ENCODE measurements at places on chromosomes 11 and 22. TPM values are rescaled to one million over a fixed set of nuclear protein-coding genes. Genes with fewer than 3 reads are reported as not detected.
A peak's percentile ranks its signal among the peaks of the same experiment; 100 is the strongest.

- no peak for DNase-seq
These were observed 162.1 kb downstream of the CADM1 start for GRCh38 chr11:115342142-115342541.

- peak; percentile 72 for DNase-seq
These were observed 14.0 kb upstream of the MCHR1 start for GRCh38 chr22:40665312-40665711.

DNA sequence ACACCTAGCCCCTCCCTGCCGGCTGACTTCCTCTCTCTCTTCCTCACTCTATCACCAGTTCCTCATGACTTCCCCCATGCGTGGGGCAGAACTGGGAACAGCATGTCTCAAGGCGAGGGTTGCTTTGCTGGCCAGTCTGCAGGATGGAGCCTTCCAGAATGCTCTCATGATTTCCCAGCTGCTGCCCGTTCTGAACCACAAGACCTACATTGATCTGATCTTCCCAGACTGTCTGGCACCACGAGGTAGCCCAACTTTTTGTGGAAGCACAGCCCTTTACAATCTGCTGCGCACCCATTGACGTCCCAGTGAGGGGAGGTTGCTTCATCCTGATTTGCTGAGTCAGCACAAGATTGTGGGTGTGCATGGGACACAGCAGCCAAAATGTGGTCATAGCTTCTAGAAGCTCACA lies 8.6 kb downstream of the TCN2 start:
- no peak for DNase-seq

GRCh38 chr11:46251954-46252353 lies 25.5 kb upstream of the CREB3L1 start:
- DNase-seq, result no peak

DNA sequence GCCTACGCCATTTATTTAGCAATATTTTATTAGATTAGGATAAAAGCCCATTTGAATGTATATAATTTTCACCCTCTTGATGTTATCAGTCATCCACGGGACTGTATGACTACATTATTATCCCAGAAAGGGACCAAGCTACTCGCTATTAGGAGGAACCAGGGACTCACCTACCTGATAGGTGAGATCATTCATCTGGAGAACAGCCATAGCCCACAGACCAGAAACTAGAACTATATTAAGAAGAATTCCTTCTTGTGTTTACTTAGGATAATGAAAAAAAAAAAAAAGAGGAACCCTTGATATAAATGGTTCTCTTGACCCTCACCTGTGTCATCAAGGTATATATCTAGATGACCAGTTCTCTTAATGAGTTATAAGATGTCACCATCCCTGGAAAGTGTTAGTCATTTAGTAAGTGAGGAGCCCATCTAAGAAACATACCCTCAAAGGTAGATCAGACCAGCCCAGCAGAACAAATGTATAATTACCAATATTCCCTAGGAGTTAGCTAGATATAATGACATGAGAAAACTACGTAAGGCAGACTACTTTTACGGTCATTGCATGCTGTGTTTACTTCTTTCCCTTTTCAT lies 8.0 kb downstream of the SIK3 start:
- DNase-seq, result no peak

- no peak for DNase-seq
These were observed 11.2 kb upstream of the SREBF2 start for GRCh38 chr22:41821471-41822316.

DNA sequence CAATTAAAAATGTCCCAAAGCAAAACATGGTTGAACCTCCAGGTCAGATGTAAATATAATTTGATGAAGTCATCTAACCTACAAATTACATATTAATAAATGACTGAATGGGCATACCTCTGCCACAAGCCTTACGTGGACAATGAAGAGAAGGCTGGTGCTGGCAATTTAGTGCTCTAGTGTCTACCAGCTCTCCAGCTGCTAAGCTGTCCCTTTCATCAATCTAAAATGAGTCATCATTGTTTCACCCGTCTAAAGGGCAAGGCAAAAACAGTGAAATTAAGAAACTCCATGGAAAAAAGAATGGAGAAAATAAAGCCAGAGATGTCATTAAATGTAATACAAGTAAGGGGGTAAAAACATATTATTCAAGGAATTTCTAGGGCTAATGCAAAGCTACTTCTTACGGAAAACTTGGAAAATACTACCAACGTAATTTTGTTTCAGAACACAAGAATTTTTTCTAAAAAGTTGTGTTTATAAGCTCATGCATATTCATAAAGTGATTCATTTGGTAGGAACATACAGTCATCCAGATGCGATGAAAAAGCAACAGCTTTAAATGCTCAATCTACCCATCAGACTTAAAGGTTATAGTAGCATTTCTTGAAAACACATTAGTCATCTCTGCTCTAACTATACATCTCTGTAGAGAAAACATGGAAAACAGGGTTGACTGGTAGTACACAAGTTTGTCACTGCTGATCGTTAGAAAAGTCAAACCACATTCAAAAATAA lies 71.5 kb downstream of the SIK3 start:
- DNase-seq, result peak; percentile 84

GRCh38 chr22:48660104-48660789 lies 1167.4 kb downstream of the BRD1 start:
- no peak for DNase-seq

- DNase-seq, result no peak
These were observed 10.0 kb downstream of the DTX4 start for GRCh38 chr11:59181746-59182456.

- no peak for DNase-seq
These were observed 7.2 kb downstream of the TRPT1 start for GRCh38 chr11:64218628-64219353.

GRCh38 chr11:28715726-28716125 lies 607.5 kb downstream of the METTL15 start:
- DNase-seq, result no peak

DNA sequence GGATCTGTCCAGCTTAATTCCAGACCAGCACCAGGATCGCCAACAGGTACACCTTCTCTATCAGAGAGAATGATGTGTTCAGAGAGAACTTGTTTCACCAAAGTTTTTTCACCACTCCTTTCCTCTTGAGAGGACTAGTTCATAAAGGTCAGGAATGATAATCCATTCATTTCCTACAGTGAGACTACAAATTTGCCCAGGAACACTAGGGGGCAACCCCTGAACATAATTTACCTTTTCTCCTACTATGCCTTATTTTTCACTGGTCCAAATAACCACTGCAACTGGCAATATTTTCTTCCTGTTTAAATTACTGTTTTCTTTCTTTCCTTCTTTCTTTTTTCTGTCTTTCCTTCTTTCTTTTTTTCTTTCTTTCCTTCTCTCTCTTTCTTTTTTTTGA lies 22.5 kb downstream of the CAVIN3 start:
- DNase-seq, result no peak

- no peak for DNase-seq
These were observed 282.2 kb upstream of the ARHGAP42 start for GRCh38 chr11:100404907-100405306.

DNA sequence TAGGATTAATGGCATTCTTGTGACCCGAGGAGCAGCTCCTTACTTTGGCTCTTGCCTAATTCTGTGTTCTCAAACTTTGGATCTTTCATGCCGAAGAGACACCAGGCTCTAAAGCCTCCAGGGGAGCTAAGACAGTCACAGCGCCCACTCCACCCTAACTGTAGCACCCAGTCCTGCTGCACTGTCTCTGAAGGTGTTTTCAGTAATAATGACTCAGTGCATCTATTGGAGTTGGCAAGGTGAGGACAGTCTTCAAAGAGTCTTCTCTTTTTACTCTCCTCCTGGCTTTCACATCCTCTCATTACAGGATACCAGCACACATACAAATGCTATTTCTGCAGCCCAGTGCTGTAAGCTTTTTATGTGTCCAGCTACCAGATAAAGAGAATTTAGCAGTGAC lies 69.4 kb downstream of the PPFIBP2 start:
- no peak for DNase-seq

GRCh38 chr22:49885281-49885680 lies 31.6 kb downstream of the ZBED4 start:
- DNase-seq, result no peak

DNA sequence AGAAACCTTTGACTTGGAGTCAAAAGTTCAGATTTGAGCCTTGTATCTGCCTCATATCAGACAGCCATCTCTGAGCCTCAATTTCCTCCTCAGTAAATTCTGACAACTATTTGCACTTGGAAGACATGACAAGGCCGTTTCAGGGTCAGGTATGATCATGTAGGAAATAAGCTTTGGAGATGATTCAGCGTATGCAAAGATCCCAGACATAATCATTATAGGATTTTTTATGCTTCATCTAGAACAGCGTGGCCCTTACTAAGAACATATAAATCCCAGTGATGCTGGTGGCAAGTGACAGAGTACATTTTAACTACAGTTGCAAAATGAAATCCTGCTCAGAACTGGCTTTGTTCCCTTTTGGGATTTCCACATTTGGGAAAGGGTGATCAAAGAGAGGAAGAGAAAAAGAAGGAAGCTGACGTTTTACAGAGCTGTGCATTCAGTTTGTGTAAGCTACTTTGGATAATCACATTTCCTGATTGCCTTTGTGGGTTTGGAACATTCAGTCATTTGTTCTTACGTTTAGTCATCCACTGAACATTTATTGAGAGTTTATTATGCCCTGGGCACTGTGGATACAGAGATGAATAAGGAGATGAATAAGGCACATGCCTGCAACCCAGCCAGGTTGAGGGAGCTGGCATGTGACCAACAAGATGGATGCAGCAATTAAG lies 81.9 kb upstream of the HEPHL1 start:
- peak; percentile 81 for DNase-seq

- DNase-seq, result no peak
These were observed 612.2 kb downstream of the CNTN5 start for GRCh38 chr11:99632969-99633368.

DNA sequence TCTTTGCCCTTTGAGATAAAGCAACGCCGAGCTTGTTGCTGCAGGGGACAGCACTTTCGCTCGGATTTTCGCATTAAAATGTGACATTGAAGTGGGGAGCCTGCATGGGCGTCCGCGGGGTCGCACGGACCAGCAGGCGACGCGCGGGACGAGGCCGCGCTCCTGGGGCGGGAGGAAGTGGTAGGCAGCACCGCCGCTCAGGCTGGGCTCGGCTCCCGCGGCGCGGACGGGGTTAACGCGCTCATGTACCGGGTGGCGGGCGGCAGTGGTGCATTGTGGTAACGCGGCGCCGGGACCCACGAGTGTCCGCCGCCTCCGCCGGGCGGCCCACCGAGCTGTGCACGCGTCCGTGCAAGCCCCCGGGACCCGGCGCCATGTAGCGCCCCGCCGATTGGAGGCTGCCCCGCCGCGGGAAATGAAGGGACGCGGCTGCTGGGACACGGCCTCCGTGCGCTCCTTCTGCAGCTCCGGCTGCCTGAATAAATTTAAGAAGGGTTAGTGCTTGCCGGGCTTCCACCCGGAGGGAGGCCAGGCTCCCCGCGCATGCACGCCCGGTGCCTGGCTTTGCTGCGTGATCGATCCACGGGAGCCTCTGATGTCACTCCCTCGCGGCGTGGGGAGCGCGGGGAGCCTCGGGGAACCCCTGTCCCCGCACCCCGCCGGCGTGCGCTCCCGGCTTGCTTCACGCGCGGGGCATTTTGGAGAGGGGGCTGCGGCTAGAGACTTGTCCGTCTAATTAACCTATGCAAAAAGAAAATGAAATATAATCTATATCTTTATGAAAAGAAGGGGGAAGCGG lies 127.7 kb downstream of the OSBP2 start:
- no peak for DNase-seq

DNA sequence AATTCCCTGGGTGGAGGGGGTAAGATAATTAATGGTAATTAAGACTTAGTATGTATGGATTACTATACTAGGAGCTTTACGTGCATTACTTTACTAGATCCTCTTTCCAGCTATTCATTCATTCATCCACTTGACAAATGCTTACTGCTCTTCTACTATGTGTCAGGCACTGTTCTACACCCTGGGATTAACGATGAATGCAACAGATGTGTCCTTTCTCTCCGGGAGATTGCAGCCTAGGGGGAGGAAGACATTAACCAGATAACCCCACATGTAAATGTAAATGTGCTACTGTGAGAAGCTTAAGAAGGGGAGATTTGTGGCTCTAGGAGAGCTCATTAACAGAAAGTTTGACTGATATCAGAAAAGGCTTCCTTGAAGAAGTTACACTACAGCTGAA lies 1.7 kb downstream of the ANKK1 start:
- no peak for DNase-seq

DNA sequence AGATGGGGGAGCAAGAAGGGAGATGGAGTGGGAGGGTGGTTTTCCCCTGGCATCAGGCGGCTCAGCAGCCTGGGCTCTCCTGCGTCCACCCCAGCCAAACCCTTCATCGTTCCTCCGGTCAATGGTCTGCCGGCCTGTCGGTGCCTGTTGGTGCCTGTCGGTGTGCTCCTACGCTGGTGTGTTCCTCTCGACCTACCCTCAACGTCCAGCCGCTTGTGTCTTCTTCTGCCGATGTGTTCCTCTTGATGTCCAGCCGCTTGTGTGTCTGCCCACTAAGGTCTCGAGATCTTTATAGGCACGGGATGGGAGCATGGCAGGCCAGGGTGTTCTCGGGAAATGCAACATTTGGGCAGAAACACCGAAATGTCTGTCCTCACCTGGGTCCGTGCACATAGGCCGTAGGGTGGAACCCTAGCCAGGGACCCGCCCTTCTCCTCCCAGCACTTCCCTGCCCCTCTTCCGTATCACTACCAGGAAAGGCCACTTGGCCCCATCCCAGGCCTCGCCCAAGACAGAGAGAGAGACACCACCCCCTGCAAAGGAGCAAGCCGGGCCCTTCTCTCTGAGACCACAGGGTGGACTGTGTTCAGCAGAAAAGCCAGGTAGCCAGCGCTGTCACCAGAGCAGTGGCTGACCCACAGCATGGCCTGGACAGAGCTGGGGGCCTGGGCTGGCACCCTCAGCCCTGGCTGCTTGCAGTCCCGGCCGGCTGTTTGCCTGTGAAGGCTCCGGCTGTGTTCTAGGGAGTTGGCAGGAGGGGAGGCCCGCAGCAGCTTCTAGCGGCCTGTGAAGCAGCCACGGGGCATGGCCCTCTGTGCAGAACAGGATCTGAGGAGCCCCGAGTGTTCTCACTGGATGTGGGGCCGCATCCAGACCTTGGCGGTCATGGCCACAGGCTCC lies 61.6 kb upstream of the KCNQ1OT1 start:
- DNase-seq, result no peak

Gene OR5B2
- not detected for total RNA-seq

Gene GLYATL1
- not detected for total RNA-seq

Gene FOSL1
- 207 TPM for total RNA-seq

Gene YPEL1
- 0.38 TPM for total RNA-seq

Gene GNAZ
- 20.1 TPM for total RNA-seq

Gene RAB3IL1
- total RNA-seq, result 8.1 TPM

Gene GLYAT
- not detected for total RNA-seq

Gene OR5B3
- total RNA-seq, result not detected

Gene AMOTL1
- total RNA-seq, result 41.3 TPM

Gene SOX6
- 9.8 TPM for total RNA-seq

Gene DDX25
- not detected for total RNA-seq

Gene CARD18
- not detected for total RNA-seq

Gene NDUFV1
- 154 TPM for total RNA-seq

All from HFFc6 (cell line).